ENCODE measurements at places on chromosomes 6 and 20. TPM values are rescaled to one million over a fixed set of nuclear protein-coding genes. Genes with fewer than 3 reads are reported as not detected.

- no peak overlapping the region for H3K27ac ChIP-seq
- no peak overlapping the region for H3K4me3 ChIP-seq
- DNase-seq = no peak
- H3K27me3 ChIP-seq = no peaks in the 10 kb centered on the region
Measured at GRCh38 chr6:147037881-147038280, 166.3 kb upstream of the STXBP5 start.

DNA sequence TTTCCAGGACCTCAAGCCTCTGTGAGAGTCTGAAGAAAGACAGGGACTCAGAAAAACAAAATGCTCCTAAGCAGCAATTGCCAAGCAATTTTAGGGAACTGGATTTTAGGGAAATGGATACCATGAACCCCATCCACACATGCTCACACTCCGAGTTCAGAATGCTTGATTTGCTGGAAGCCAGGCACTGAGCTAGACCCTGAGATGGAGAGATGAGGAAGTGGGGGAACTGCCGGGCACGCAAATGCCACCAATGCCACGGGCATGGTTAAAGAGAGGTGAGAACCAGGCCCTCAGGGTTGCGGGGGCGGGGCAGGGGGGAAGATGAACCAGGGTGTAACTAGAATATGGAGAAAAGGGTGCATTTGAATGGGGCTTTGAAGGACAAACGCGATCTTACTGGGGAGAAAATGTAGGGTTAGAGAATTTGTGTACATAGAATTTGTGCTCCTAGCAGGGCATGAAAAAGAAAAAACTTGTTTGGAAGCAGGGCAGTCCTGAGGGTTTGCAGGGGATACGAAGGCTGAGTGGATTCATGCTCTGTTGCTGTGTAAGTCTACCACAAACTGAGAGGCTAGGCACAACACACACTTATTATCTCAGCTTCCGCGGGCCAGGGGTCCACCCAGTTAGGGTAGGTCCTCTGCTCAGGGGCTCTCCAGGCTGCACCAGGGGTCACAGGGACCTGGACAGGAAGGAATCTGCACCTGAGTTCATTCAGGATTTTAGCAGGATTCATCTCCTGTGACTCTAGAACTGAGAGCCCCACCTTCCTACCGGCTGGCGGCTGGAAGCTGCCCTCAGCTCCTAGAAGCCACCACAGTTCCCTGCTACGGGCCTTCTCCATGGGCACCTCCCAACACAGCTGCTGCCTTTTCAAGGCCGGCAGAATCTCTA is 108.0 kb downstream of the SNX5 start:
- no peaks in the 10 kb centered on the region for H3K27me3 ChIP-seq
- no peaks in the 10 kb centered on the region for H3K36me3 ChIP-seq
- H3K4me1 ChIP-seq = peaks cover 8% of the 10 kb centered on the region
- H3K4me3 ChIP-seq = no peak overlapping the region

DOP1A gene
- total RNA-seq = 17.8 TPM

KIFC1 gene
- 124 TPM for total RNA-seq

GRCh38 chr20:2116170-2116940 is 14.7 kb downstream of the STK35 start:
- H3K27ac ChIP-seq = no peak overlapping the region
- no peak for DNase-seq
- peaks cover 24% of the 10 kb centered on the region for H3K36me3 ChIP-seq
- H3K27me3 ChIP-seq = no peaks in the 10 kb centered on the region
- H3K4me3 ChIP-seq = no peak overlapping the region

Data from neural crest cell (in vitro differentiated cells).